SJSA1 (cell line): ENCODE measurements at places on chromosomes 3 and 15. TPM values are rescaled to one million over a fixed set of nuclear protein-coding genes. Genes with fewer than 3 reads are reported as not detected.

Gene MLH1
- total RNA-seq = 43.1 and 98.5 TPM in 2 replicates

DNA sequence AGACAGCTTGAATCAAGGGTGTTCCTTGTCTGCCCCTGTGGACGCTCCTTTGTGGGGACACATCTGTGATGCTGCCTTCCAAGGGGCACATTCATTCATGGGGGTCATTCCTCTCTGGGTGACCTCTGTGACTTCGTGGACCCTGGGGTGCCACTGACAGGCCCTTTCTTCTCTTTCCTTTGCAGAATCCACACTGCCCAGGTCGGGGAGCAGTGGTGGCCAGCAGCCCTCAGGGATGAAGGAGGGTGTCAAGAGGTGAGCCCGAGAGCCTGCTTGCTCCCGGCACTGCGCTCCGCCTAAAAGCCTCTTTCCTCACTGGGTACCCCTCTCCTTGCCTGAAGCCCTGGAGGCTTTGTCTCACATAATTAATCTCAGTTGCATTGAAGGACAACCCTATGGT is 26.3 kb downstream of the CHCHD6 start:
- no peak for DNase-seq

Gene COLQ
- total RNA-seq = 0.29 TPM in 1 of 2 replicates, not detected in the other

GRCh38 chr3:179973931-179974361 is 62.8 kb downstream of the PEX5L start:
- DNase-seq = no peak

GRCh38 chr3:161296814-161297213 is 74.5 kb downstream of the SPTSSB start:
- no peak for DNase-seq

Gene TRNT1
- 18.9 and 36.7 TPM in 2 replicates for total RNA-seq
